ENCODE measurements at places on chromosomes 6 and 20.

DNA sequence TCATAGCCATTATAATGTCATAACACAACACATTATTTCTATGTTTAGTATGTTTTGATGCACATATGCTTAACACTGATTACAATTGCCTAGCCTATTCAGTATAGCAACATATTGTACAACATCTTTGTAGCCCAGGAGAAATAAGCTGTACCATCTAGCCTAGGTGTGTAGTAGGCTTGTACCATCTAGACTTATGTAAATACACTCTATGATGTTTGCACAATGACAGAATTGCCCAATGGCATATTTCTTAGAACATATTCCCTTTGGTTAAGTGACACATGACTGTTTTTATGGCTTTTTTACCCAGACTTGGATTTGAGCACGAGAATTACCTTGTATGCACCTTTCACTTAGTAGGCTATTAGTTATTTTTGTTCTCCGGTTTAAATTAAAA lies 64.5 kb upstream of the HIVEP1 start:
- no peak for DNase-seq

- no peak for DNase-seq
Measured at GRCh38 chr6:112007805-112008204, 46.1 kb upstream of the CCN6 start.

DNA sequence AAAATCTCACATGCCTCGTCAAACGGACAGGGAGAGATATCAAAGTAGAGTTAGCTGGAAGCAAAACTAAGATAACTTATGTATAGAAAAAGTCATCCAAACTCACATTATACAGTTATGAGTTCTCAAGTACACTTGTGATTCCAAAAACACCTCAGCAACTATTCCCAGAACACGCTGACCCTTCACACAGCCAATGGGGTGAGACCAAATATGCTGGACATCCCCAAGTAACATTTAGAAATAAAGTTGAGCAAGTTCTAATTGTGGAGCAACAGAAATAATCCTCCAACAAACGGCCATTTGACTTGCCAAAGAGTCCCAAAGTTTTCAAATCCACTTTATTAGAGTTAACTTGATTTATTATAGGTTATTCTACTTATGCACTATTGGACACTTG lies 52.4 kb downstream of the LY86 start:
- no peak for DNase-seq

DNA sequence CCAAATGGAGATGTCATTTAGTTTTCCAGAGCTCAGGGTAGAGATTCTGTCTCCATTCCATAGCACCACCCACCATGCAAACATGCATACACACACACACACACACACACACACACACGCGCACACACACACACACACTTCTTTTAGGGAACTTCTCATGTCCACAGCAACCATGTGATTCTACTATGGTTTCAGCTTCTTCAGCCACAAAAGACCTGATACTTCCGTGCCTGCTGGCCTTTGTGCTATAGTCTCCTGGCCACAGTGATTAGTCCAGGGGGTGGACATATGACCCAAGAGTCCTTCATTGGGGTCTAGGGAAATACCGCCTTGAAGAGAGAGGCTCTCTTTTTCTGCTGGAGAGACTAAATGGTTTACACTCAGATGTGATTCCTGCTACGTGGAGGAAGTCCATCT lies 53.5 kb downstream of the CARMIL1 start:
- no peak for DNase-seq

GRCh38 chr6:43193929-43194328 lies 11.9 kb downstream of the CUL9 start:
- no peak for DNase-seq

Data from ureter (tissue), 1 donor.